ENCODE measurements at places on chromosomes 12 and 14. TPM values are rescaled to one million over a fixed set of nuclear protein-coding genes. Genes with fewer than 3 reads are reported as not detected.

The GLIPR1L2 gene
- total RNA-seq, result 1.1 TPM

The IAPP gene
- total RNA-seq, result not detected

The CEP170B gene
- 5.4 TPM for total RNA-seq

The KRT71 gene
- not detected for total RNA-seq

The FAM222A gene
- total RNA-seq, result 2.2 TPM

The GPRC5D gene
- not detected for total RNA-seq

The RNU4-1 gene
- under 0.01 TPM for total RNA-seq

The SRGAP1 gene
- total RNA-seq, result 5.4 TPM

The RBP5 gene
- not detected for total RNA-seq

The KERA gene
- not detected for total RNA-seq

The BICDL1 gene
- total RNA-seq, result 0.16 TPM

The PROX2 gene
- not detected for total RNA-seq

The FOXG1 gene
- total RNA-seq, result not detected

The LHX5 gene
- not detected for total RNA-seq

The COL2A1 gene
- not detected for total RNA-seq

The TMPRSS12 gene
- not detected for total RNA-seq

The DTX1 gene
- 2.9 TPM for total RNA-seq

The GZMB gene
- not detected for total RNA-seq

The SETD1B gene
- total RNA-seq, result 16.9 TPM

The SELPLG gene
- total RNA-seq, result 8.6 TPM
